ENCODE measurements at places on chromosomes 2 and 18.

- no peak for DNase-seq
Observed at GRCh38 chr2:65388051-65388531, 44.3 kb downstream of the SPRED2 start.

DNA sequence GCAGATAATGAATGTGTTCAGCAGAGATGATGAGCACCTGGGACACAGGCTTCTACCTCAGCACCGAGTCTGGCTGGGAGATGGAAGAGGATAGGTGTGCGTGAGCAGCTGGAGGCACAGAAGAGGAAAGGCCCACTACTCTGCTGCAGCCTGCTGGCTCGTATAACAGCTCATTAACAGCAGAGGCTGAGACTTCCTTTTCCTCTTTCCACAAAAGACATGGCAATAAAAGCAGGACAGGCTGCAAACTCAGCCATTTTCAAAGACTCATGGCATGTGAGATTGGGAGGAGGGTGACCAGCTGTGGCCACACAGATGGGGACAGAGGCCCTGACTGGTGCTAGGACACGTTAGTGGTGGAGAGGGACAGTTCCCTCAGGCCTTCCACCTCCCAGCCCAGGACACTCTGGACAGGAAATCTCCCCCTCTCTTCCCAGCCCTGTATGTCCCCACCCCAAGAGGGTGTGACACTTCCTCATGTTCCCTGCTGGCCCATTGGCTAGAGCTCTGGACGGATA is 60.3 kb downstream of the CACNB4 start:
- DNase-seq: no peak

DNA sequence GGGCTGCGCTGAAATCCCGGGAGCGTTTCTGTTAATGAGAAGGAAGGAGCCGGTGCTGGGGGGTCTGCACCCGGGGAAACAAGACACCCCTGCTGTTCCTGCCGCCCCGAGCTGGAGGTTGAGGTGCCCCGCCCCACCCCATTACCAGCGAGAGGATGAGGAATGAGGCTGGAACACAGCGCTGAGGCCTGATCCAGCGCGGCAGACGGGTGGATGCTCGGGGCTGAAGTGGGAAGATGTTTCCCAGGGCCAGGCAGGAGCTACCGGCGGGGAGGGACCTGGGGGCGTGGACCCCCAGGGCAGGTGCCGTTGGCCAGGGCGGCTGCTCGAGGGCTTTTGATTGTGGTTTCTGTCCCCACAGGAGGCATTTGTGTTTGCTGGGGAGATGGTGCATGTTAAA is 134.3 kb upstream of the CTDP1 start:
- DNase-seq: no peak

DNA sequence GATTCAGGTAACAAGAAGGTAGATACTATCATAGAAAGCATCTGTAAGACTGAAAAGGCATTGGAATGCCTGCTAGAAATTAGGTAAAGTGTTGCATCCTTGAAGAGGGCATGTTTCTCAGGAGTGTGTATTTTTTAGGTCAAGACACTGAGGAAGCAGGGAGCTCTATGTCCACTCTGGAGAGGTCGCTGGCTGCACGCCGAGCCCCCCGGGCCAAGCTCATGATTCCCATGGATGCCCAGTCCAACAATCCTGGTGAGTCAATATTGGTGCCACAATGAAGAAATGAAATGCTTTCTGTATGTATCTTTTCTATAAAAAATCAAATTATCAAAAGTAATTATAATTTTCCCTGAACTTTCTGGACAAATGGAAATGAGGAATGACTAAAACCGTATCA is 756.7 kb downstream of the MBD2 start:
- no peak for DNase-seq

DNA sequence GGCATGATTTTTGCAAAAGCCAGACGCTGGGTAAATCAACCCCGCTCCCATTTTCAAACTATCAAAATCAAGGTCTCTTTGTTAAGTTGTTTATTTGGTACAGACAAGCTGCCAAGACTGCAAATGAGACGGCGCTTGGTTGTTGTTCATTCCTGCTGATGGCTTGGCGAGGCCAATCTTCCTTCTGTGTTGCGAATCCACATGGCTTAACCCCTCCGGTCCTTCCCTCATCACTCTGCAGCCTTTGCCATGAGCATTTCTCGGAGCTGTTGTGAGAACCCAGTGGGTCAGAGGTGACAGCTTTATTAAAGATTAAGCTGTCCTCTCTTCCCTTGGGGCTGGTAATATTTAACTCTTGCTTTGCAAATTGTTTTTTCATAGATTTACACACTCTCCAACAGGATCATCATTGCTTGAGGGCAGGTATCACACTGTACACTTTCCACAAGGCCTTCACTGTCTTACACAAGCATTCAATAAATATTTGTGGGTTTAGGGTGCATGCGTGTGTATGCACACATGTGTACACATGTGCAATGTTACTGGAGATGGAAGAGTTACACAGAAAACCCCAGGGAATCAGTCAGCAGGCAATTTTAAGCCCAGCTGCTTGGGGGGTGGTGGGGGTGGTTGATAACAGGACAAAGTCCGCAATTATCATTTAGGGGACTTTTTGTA is 27.8 kb upstream of the KCNF1 start:
- DNase-seq: no peak

DNA sequence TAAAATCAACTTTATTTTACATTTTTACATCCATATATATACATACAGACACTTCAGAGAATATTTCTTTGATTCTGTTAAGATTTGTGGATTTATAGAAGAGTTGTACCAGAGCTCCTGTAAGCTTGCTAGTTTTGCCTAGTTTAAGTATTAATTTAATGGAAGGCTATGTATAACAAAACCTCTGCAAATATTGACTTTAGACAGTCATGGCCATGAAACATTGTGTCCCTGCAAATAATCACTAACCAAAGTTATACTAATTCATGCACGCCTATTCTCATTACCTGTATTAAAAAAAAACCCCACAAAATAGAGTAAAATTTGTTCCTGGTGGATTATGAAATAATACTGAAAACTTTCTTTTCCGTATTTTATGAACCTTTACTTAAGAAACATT is 379.3 kb downstream of the CTNNA2 start:
- no peak for DNase-seq

- no peak for DNase-seq
Observed at GRCh38 chr18:3852321-3852720, 402.3 kb downstream of the TGIF1 start.

- DNase-seq: no peak
Observed at GRCh38 chr2:175005733-175006264, 618 bp upstream of the CHN1 start.
